NCI-H510A (cell line): ENCODE measurements at places on chromosomes 7 and 10.

GRCh38 chr10:119133949-119134348 lies 30.0 kb downstream of the DENND10 start:
- no peak for DNase-seq

- no peak for DNase-seq
Observed at GRCh38 chr10:66862687-66863258, 63.1 kb upstream of the LRRTM3 start.

- no peak for DNase-seq
Observed at GRCh38 chr7:26485367-26485934, 193.8 kb downstream of the SNX10 start.

GRCh38 chr7:64876792-64877713 lies 26.0 kb upstream of the ZNF273 start:
- DNase-seq = no peak

DNA sequence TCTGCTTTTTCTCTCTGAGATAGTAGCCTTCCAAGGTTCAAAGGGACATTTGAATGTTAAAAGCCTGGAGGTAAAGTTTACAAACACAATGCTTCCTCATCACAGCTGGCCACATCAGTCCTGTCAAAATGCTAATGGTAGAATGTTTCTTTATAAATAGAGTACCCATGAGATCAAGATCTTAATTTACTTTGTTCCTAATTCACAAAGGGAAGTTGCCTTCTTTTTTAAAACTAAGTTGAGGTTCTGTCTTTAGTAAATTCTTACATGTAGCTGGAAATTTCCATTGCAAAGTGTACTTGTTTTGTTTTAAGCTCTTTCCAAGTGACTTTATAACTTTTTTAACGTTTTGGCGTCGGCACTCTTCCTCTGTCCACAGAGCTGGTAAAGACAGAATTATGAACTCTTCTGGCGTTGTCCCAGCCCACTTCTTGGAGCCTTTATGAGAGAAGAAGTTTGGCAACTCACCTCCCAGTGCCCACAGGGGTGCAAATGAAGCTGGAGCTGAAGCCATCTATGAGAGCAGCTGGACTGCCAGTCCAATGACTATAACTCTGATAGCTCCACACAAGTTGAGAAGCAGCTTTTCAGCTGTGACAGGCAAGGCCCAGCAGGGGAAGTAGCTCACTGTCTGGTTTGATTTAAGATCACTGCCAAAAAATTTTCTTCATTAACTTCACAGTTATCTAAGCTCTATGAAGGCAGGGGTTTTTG lies 23.3 kb downstream of the FZD1 start:
- DNase-seq = no peak

- DNase-seq = no peak
Observed at GRCh38 chr10:61592581-61592980, 70.1 kb upstream of the CABCOCO1 start.

GRCh38 chr7:28169230-28169629 lies 11.4 kb downstream of the JAZF1 start:
- DNase-seq = no peak

DNA sequence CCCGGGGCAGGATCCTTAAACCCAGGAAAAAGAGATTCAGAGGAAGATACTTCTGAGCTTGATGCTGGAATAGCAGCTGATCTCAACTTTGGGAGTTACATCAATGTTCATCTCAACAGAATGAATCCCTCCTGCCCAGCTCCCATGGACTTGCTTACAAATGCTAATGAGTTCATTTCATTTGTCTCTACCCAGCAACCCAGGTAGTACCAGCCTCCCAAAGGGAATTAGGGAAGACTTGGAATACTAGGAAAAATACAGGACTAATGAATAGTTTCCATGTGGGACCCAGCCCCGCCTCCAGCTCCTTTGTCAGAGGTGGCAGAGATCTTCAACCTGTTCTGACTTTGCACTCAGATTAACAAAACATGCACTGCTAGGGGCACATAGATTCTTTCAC lies 22.1 kb upstream of the TCF7L2 start:
- no peak for DNase-seq

GRCh38 chr7:50335795-50336754 lies 31.6 kb downstream of the IKZF1 start:
- no peak for DNase-seq

GRCh38 chr7:116924741-116925140 lies 28.6 kb upstream of the ST7 start:
- no peak for DNase-seq

GRCh38 chr7:82444220-82444909 lies 788 bp upstream of the CACNA2D1 start:
- peak; percentile 46 for DNase-seq

GRCh38 chr10:62047960-62048383 lies 146.5 kb downstream of the ARID5B start:
- no peak for DNase-seq

DNA sequence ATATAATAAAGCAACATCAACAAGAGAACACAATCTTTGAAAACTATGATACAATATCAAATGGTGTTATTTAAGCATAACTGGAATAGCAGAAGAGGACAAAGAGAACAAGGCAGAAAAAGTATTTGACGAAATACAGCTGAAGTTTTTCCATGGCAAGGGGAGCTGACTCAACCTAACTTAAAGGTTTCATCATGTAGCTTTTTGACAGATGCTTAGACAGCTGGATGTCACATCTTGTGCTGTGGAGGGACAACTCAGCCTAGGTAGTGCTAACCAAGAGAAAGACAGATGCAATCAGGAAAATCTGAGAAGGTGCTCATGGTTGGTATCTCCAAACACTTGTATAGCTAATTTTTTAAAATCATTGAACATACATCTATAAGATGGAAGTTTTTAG lies 208.2 kb downstream of the TFEC start:
- DNase-seq = no peak

DNA sequence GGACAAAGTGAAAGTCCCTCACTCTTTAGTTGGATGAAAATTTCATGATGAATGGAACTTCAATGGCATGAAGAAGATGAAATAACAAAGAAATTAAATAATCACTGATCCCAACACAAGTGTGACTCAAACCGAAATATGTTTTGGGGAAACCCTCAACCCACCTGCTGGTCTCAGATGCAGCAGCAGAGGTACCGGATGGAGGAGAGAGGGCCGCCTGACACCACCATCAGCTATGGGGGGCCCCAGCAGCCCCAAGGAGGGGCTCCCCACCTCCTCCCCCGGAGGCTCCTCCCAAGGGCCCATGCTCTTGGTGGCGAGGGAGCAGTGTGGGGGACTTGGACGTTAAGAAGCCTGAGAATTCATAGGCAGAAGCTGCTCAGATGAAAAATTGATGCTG lies 137.2 kb upstream of the ADARB2 start:
- no peak for DNase-seq

DNA sequence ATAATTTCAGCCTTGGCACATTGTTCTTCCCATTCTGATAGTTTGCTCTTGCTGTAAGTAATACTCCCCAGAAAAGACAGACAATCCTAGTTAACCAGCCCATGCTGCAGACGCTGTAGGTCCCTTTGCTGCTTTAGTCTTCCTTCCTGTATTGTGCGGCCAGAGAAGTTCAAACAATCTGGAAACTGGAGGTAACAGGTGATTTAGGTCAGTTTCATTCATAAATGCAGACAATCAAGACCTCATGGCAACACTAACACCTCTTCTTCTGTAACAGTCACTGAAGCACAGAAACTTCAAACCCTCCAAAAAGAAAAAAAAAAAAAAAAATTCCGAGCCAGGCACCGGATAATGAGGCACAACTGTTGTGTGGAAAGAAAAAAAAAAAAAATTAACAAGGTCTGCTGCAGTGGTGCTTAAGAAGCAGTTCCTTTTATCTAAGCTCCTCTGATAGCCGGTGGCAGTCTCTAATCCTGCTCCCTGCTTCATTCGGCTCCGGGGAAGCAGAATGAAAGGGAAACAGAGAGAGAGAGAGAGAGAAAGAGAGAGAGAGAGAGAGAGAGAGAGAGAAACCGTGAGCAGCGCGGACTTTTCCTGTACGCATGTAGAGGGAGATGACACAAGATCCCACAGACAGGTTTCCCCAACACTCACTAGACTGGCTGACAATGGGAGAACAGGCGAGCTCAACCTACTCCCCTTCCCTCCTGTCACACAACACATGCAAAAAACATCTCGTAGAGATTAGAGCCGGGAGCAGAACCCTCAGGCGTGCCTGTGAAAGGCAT lies at the start of gene SEMA3A:
Gene SEMA3A, minus strand, starts transcription at position 306 of the 788 bp plus-strand sequence. Its CDS starts 203 bp downstream, at position 103.
- no peak for DNase-seq

DNA sequence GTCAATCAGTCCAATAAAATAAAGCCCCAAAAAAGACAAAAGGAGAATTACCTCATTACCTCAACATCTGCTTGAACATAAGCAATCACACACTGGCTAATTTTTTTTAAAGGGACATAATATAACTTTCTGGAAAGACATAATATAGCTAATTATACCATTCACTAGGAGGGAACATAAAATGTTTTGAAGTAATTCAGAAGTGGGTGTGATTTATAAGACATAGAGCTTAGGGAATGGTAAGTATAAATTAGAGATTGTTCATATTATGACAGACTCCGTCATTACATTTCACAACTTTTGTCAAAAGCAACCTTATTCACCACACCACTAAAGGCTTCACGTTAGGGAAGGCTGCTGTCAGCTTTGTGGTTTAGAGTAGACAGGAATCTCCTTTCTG lies 3.8 kb downstream of the SHTN1 start:
- no peak for DNase-seq

GRCh38 chr10:49347827-49348226 lies 48.1 kb downstream of the DRGX start:
- DNase-seq = no peak
